Ascending aorta (tissue), 2 donors: ENCODE measurements at places on chromosomes 16 and 17.

GRCh38 chr17:35224436-35224835 lies 18.4 kb upstream of the SLFN5 start:
- no peaks in the 10 kb centered on the region for H3K27me3 ChIP-seq
- no peak for DNase-seq
- H3K36me3 ChIP-seq = no peaks in the 10 kb centered on the region
- H3K4me1 ChIP-seq = no peaks in the 10 kb centered on the region

GRCh38 chr16:48282636-48283263 lies 35.4 kb upstream of the ABCC11 start:
- H3K4me1 ChIP-seq = no peaks in the 10 kb centered on the region
- H3K27ac ChIP-seq = peak overlapping the region; percentile 43
- H3K36me3 ChIP-seq = peaks cover 30% of the 10 kb centered on the region
- no peak overlapping the region for H3K4me3 ChIP-seq
- no peaks in the 10 kb centered on the region for H3K27me3 ChIP-seq

- no peak for DNase-seq
- H3K27me3 ChIP-seq = no peaks in the 10 kb centered on the region
- no peaks in the 10 kb centered on the region for H3K36me3 ChIP-seq
- peaks cover 4% of the 10 kb centered on the region for H3K4me1 ChIP-seq
- no peak overlapping the region for H3K4me3 ChIP-seq
Measured at GRCh38 chr16:89811321-89811720, 5.1 kb downstream of the FANCA start.

DNA sequence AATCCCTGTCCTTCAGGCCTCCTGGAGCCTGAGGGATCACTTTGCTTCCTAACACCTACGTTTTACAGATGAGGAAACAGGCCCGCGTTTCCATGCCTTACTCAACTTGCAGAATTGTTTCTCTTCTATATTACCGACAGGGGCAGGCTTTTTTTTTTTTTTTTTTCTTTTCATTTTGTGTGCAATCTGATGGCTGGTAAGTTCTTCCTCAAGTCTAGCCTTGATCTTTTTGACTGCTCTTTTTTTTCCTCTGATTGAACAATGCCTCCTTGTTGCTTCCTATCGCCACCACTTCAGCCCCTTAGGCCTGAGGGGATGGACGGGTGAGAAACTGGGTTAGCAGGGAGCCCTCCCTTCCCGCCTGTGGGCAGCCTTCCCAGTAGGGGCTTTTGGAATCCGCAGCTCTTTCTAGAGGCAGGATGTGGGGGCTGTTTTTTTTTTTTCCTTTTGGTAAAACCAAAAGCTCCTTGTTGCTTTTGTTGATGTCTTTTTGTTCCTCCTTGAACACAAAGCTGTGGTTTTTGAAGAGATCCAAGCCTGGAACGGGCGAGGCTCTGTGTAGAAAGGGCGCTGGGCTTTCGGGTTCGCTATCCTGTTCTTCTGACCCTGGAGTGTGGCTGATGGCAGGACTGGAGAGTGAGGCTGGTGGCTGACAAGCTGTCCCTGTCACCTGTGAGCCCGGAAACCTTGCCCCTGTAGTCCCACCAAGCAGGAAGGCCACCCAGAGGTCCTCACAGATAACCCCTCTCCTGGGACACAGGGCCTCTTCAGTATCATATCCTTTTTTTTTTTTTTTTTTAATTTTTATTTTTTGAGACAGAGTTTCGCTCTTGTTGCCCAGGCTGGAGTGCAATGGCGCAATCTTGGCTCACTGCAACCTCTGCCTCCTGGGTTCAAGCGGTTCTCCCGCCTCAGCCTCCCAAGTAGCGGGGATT lies 14.0 kb downstream of the LASP1 start:
- DNase-seq = no peak
- H3K4me3 ChIP-seq = no peak overlapping the region
- peaks cover 14% of the 10 kb centered on the region for H3K36me3 ChIP-seq
- H3K27ac ChIP-seq = peak overlapping the region; percentile 10

GRCh38 chr16:73172241-73172972 lies 124.5 kb upstream of the ZFHX3 start:
- H3K4me1 ChIP-seq = peaks cover 3% of the 10 kb centered on the region
- peak overlapping the region; percentile 23 for H3K4me3 ChIP-seq
- no peaks in the 10 kb centered on the region for H3K27me3 ChIP-seq
- H3K27ac ChIP-seq = peak overlapping the region; percentile 91
- no peak for DNase-seq
- no peaks in the 10 kb centered on the region for H3K36me3 ChIP-seq

DNA sequence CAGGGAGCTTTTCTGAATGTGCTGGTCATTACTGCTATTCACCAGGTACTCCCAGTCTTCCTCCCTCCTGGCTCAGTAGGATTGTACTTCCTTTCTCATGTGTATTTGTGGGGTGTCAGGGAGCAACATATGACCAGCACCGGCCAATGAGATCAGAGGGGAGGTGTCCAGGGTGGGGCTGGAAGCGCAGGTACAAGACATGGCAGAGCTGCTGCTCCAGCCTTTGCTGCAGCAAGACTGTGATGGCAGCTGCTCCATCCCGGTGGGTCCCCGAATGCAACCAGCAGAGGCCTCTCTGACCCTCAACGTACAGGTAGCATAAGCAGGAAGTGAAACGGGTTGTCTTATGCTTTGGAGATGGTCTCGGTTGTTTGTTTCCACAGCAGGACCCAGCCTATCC lies 53.8 kb upstream of the CACNG5 start:
- H3K4me3 ChIP-seq = no peak overlapping the region
- no peak overlapping the region for H3K27ac ChIP-seq
- DNase-seq = no peak
- no peaks in the 10 kb centered on the region for H3K4me1 ChIP-seq
- H3K36me3 ChIP-seq = no peaks in the 10 kb centered on the region
- no peaks in the 10 kb centered on the region for H3K27me3 ChIP-seq

DNA sequence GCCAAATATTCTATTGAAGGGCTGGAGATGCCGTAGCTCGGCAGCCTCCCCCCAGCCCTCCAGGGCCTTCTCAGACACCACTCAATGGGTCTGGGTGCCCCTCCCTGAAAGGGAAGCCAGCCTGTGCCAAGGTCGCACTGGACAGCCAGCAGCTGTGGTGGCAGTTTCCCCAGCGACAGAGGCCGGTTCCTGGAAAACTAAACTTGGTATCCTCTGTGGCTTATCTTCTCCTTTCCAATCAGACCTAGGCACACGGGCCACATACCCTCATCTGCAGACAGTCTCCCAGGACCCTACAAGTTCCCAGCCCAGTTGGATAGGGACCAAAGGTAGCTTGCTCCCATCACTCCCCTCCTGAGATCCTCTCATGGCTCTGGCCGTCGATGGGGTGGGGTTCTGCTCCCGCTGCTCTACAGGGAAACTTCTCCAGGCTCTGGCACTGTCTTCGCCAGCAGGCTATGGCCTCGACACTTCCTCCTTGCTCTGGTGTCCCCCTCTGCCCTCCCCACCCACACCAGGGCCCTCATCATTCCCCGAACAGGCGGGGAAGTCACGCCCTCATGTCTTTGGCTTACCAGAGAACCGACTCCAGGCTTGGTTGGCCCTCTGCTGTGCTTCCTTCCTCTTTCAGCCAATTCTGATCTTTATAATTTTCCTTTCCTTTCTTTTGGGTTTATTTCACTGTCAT lies 18.3 kb upstream of the IL21R start:
- no peaks in the 10 kb centered on the region for H3K4me1 ChIP-seq
- H3K27ac ChIP-seq = no peak overlapping the region
- no peaks in the 10 kb centered on the region for H3K27me3 ChIP-seq
- H3K4me3 ChIP-seq = no peak overlapping the region

DNA sequence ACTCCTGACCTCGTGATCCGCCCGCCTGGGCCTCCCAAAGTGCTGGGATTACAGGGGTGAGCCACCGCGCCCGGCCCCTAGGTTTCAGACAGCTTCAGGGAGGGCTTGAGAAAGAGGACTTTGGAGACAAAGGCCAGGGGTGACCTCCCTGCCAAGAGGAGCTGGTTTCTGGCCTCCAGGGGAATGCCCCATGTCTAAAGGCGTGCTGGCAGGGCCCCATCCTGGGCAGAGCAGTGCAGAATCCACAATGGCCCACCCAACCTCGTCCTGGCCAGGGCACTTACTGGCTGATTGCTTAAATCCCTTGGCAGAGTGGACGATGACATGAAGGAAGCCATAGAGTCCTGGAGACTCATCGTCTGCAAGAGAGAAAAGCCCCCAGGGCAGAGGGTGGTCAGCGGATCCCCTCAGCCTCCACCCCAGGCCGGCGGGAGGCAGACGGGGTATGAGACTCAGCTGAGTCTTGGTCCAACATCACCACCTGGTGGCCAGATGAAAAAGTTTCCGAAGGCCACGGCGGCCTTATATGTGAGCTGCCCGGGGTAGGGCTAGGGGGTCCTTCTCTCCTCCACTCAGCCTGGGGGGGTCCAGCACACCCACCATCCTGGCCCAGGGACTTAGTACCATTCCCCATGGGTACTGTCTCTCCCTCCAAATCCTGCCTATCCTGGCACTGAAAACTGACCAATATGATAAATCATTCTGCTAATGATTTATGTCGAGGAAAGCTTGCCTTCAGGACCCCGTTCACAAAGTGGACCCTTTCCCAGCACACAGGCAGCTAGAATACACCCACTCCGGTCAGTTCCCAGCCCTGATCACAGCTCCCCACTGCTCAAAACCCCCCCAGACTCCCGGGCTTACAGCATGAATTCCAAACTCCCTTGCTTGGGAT lies 59.1 kb downstream of the TIMM22 start:
- H3K4me1 ChIP-seq = no peaks in the 10 kb centered on the region
- no peak for DNase-seq
- H3K27ac ChIP-seq = peak overlapping the region; percentile 56
- H3K4me3 ChIP-seq = no peak overlapping the region

GRCh38 chr17:61310590-61310989 lies 89.1 kb upstream of the TBX2 start:
- no peaks in the 10 kb centered on the region for H3K36me3 ChIP-seq
- no peak for DNase-seq
- H3K4me1 ChIP-seq = peaks cover 6% of the 10 kb centered on the region
- H3K27me3 ChIP-seq = no peaks in the 10 kb centered on the region

GRCh38 chr17:336110-337021 lies 16.2 kb downstream of the RPH3AL start:
- no peaks in the 10 kb centered on the region for H3K36me3 ChIP-seq
- peak; percentile 71 for DNase-seq
- H3K27ac ChIP-seq = peak overlapping the region; percentile 11

GRCh38 chr17:47834756-47835155 lies 3.3 kb downstream of the LRRC46 start:
- H3K36me3 ChIP-seq = peaks cover 30% of the 10 kb centered on the region
- no peak overlapping the region for H3K4me3 ChIP-seq
- peaks cover 9% of the 10 kb centered on the region for H3K4me1 ChIP-seq
- H3K27me3 ChIP-seq = no peaks in the 10 kb centered on the region
- H3K27ac ChIP-seq = no peak overlapping the region

DNA sequence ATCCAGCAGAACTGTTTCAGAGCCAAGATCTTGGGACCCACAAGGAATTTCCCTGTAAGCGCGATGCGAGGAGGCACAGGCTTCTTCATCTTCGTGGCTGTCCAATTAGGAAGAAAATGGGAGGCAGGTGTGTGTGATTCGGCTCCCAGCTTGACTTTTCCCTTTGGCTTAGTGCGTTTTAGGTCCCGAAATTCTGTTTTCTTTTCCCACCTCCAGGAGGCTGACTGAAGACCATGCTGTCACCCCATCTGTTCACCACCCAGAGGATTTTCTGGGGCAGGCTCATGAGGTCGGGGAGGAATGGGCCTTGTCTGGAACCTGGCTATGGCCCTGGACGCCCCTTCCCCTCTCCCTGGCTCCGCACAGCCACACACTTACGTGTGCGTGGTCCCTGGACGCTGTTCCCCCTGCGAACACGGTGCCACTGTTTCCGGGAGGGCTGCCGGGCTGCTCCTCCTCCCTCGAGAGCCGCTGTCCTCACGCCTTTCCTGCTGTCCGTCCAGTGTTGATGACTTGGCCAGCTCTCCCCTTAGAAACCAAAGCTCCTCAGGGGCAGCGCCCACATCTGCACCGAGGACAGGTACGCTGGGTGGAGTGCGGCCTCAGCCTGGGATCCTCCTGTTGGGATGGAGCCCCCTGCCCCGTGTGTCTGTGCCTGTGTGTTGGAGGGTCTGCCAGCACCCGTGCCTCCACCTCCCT lies 2.7 kb upstream of the PABPN1L start:
- no peak overlapping the region for H3K27ac ChIP-seq
- DNase-seq = no peak
- H3K27me3 ChIP-seq = no peaks in the 10 kb centered on the region
- H3K4me3 ChIP-seq = no peak overlapping the region
